ENCODE measurements at places on chromosomes 6 and 20.
A peak's percentile ranks its signal among the peaks of the same experiment; 100 is the strongest.

- peak; percentile 57 for DNase-seq
Observed at GRCh38 chr20:49646126-49646525, 67.6 kb downstream of the B4GALT5 start.

DNA sequence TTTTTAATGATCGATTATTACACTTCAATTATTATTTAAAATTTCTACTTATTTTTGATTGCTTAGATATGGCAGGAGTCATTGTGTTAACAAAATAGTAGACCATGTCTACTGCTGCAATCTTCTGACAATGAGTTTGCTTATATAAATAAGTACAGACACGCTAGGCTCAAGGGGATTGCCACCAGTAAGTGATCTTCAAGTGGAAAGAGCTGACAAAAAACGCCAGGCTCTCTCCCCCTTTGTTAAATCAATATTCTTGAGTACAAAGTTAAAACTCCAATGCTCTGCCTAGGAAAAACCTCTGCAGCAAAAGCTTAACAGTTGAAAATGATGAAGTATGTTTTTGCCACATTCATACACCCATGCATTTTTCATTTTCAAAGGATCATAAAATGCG is 738.1 kb downstream of the HDGFL1 start:
- DNase-seq: no peak

- peak; percentile 38 for DNase-seq
Observed at GRCh38 chr6:7701212-7701834, 24.6 kb upstream of the BMP6 start.

DNA sequence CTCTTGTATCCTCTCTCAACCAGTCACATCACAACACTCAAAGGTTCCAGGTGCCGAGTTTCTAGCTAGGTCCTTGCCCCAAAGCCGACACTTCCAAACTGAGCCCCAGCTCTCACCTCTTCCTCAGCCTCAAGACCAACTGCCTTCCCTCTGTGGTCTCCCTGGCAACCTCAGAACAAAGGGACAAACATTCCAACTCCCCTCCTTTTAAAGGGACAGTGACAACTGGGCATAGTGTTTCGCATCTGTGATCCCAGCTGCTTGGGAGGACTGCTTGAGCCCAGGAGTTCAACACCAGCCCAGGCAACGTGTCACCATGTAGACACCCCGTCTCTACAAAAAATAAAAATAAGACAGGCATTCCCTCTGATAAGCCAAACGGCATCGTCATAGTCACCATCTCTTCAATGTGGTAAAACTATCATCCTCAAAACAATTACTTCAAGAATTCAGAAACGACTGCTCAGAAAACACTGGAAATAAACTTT is 11.3 kb downstream of the DIDO1 start:
- DNase-seq: no peak

- peak; percentile 89 for DNase-seq
Observed at GRCh38 chr6:87909849-87910248, 137.8 kb upstream of the SPACA1 start.

DNA sequence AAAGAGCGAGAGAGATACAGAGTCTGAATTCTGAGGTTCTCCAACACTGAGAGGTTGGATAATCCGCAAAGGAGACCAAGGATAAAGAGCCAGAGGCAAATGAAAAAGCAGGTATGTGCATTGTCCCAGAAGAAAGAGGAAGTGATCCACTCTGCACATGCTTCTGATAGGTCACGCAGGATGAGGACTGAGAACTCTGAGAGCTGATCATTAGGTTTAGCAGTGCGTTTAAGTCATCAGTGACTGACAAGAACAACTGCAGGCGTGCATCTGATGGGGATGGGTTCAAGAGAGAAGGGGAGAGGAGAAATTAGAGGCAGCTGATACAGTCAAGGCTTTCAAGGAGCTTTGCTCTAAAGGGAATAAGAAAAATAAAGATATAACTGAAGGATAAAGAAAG is 301.2 kb upstream of the SGK1 start:
- no peak for DNase-seq

DNA sequence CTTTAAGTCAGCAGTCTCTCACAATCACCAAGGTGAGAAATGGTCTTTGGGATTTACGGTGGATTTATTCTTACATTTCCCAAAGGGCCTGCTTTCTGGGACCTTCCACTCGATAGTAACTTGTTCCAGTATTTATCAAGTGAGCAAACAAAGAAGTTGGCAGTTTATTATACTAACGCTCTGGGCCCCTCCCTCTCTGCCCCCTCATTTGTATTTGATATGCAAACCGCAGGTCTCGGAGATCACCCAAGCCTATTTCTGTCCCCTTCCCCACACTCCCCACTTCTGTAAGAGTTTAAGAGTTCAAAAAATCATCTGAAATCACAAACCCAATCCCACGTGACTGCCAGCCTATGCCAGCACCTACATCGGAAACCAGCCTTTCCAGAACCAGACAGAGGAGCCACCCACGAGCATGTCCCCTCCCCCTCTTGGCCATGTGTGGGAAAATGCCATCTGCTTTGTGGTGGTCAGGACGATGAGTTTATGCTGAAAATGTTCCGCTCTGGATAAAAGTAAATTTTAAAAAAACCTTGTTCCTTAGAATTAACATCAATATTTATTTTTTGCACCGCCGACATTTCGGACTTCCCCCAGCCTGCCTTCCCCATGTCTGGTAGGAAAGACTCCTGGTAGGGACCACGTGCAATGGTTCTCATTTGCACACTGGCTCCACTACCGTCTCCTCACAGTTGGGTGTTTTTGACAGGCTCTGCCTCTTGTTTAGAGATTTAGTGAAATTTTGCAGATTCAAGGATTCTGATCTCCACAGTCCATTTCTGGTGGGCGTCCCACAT is 281.0 kb downstream of the TFAP2C start:
- no peak for DNase-seq
